NCI-H2081 treated with DMSO at 0.1 percent for 48 hours (cell line): ENCODE measurements at places on chromosomes 7 and 10.

DNA sequence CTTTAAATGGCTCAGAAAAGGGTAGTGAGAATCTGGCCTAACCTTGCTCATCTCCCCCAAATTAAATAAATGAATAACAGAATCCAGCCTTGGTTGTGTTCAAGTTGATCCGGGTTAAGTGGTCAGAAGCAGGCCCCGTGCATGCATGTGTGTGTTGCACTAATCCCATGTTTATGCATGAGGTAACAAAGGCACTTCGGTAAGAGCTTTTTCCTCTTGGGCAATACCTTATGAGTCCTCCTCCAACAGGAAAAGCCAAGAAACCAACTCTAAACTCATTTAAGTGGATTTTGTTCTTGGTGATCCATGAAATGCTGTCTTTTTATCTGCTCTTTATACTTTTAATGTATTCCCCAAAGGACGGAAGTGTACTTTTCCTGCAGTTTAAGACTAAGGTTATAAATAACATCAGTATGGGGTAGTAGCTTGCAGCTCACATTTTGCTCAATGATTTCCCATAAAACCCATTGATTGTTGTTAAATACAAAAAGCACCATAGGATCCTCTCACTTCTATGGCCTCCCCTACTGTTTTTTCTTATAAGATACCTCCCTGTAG, 104.9 kb upstream of the YAE1 start:
- no peak for DNase-seq

DNA sequence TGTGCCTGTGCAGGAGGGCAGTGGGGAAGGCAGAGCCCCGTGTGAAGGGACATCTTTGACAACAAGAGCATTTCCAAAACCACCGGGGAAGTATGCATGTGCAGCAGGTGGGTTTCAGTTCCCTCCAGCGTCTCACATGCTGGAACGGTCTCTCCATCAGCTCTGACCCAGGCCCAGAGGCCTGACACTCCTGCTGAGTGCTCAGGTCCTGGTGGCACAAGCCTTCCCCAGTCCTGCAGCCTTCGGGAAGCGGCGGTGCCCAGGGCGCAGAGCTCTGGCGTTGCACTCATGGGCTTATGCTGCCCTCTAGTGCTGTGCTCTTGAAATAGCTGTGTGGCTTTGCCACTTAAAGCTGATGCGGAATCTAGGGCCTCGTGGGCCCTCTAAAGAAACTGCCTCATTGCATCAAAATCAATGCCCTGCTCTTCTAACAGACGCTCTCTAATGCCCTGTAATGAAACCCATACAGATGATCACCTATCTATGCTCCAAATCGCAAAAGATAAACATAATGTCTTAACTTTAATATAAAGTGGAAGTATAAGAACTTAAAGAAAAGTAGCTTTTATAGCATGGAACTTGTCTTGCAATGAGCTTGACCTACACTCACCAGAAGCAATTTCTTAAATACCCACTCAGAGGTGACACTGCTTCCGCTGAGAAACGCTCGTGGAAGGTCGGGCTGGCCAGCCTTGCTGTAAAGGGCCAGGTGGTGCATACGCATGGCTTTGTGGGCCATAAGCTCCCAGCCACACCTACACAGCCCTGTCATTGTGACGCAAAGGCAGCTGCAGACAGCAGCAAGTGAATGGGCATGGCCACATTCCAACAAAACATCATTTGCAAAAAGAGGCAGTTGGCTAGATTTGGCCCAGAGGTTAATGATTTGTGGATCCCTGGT, 38.6 kb downstream of the CLRN3 start:
- DNase-seq = no peak

DNA sequence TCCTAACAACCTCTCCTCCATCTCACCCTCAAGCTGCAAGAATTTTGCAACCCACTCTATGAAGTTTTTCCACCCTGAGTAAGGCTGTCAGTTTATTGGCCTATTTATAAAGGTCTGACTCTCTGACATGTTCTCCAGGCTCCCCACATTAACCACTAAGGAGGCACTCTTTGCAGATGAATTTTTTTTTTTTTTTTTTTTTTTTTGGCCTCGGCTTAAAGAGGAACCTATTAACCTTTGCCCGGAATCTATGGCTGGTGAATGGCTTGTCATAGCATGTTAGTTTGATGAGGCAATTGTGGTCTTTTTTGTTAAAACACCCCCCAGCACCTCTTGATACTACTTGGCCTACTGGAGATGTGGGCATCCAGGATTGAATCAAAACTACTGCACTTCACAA, 57.1 kb downstream of the TBXAS1 start:
- no peak for DNase-seq

DNA sequence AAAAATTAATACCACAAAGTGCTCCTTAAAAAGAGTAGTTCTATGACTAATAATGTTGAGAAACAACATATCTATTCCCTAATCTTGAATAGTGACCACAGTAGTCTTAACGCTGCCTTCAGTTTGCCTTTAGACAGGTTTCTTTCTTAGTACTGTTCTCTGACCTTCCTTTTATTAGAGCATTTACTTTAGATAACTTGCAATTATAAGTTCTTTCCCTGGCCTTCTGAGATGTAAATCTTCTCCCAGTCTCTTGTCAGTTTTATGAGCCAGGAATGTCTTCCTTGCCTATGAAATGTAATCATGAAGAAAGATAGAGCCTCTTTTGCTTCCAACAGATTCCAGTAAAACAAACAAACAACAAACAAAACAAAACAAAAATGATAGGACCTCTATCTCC, 1119.8 kb upstream of the LRRTM3 start:
- DNase-seq = no peak

GRCh38 chr7:98488167-98488566, 87.3 kb upstream of the BAIAP2L1 start:
- DNase-seq = no peak

DNA sequence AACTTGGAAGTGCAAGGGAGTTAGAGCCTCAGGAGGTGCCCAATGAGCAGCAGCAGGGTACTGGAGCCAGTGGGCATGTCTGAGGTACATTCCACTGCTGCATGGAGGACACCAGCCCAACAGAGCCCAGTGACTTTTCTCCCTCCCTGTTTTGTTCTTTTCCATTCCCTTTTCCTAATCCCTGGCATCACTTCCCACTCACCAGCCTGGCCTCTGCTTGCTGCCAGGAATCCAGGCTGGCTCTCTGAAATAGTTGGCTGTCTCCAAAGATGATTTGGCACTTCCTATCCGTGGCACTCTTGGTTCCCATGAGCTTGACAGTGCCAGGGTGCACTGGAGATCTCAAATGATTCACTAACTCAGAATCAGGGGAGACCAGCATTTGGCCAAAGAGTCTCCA, 97.7 kb upstream of the ZPBP start:
- DNase-seq = no peak

- peak; percentile 4 for DNase-seq
These were observed 77.3 kb downstream of the JMJD1C start for GRCh38 chr10:63388421-63389031.

DNA sequence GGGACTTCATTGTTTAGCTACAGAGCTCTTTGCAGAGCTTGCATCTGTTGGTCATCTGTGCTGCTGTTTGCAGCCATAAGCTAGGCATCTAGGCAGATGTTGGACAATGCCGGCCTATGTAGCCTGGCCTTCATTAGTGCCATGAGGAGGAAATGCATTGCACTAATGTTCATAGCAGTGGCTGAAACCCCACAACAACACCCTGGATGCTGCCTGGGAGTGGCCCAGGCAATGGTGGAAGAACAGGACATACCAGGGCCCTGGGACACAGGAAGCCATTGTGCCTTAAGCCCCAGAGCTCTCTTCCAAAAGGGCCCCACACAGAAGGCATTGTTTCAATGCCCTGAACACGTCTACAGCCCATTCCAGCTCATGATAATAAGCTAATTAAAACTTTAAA, 131.5 kb upstream of the LYZL1 start:
- no peak for DNase-seq

DNA sequence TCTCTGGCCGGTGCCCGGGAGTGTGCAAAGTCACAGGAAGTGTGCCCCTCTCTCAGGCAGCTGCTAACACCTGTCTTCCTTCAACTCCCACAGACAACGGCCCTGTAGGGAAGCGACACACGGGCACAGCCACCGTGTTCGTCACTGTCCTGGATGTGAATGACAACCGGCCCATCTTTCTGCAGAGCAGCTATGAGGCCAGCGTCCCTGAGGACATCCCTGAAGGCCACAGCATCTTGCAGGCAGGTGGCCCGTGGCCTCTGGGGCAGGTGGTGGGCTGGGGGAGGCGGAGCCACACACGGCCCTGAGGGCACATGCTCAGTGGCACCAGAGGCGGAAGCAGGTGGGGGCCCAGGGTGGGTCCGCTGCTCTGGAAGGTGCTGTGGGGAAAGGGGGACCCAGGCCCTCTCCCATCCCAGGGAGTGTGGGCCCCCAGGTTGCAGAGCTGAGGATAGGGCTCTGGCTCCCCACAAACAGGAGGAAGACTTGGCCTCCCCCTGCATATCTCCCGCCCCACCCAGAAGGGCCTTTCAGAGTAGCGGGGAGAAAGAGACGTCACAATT, 6.9 kb downstream of the C10orf105 start:
- DNase-seq = no peak

GRCh38 chr10:124696446-124697392, 47.5 kb downstream of the FAM53B start:
- no peak for DNase-seq

GRCh38 chr7:151330661-151331060, 11.0 kb upstream of the NUB1 start:
- DNase-seq = no peak

DNA sequence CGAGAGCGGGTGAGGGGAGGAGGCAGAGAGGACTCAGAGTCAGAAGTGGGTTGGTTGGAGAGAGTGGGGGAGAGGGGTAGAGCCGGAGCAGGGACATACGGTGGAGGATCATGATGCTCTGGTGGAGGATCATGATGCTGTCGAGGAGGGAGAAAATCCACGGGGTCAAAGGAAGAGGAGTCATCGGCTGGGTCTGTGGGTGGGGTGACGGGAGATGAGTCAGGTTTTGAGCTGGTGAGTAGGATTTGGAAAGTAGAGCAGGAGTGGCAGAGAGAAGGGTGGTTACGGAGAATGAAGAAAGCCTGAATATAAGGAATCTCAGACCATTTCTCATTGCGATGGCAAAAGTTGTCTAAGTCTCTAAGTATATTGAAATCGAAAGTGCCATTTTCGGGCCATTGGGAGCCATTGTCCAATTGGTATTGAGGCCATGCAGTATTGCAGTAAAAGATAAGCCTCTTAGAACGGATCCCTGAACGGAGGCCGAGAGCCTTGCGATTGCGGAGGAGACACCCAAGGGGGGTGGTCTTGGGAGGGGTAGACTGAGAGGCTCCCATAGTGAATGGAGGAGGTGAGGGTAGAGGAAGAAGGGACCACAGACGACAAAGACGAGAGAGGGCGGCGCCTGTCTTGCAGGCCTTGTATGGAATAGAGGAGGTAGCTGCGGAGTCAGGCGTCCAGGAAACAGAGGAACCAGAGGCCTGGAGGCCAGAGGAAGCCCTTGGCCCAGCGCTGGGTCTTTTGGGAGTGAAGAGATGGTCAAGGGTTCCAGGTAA, 23.8 kb downstream of the SCIN start:
- no peak for DNase-seq

- DNase-seq = no peak
These were observed 87.8 kb upstream of the LRRTM3 start for GRCh38 chr10:66837990-66838389.

GRCh38 chr10:32957341-32958084, 517 bp downstream of the ITGB1 start:
- DNase-seq = no peak

DNA sequence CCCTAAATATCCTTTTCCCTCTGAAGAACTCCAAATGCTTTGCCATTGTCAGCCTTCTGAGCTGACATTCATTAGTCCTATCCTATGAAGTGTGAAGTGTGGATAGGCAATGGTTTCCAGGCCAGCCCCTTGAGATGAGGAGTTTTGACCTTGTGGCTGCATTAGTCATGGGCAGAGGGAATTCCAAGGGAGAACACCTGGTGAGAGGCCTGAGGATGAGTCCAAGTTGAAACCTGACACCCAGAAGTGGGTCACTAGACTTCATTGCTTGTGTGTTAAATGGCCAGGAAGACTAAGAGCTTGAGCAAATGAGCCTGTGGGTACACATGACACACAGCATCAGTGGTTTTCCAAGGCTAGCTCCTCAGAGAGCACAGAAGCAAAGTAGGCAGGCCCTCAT, 260.8 kb downstream of the SKAP2 start:
- no peak for DNase-seq

DNA sequence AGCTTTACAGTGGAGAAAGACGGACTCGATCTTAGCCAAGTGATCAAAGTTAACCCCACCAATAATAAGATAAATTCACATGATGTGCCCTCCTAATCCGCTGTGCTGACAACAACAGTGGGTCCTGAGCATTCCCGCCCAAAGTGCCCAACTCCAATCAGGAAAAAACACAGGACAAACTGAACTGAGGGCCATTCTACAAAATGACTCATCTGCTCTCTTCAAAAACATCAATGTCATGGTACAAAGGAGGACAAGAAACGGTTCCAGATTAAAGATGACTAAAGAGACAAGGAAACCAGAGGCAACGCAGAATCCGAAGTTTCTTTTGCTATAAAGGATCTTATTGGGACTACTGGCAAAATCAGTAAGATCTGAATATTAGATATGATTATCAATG, 79.4 kb downstream of the CTBP2 start:
- DNase-seq = no peak

GRCh38 chr10:10477844-10478243, 539.8 kb upstream of the CELF2 start:
- no peak for DNase-seq

- DNase-seq = no peak
These were observed 30.3 kb downstream of the TRIM8 start for GRCh38 chr10:102674566-102674965.

- DNase-seq = peak; percentile 94
These were observed 149.8 kb downstream of the AMPH start for GRCh38 chr7:38481401-38481800.

- no peak for DNase-seq
These were observed 83.1 kb downstream of the LRRN3 start for GRCh38 chr7:111173990-111174389.

GRCh38 chr7:45219801-45220435, 62.3 kb downstream of the RAMP3 start:
- DNase-seq = no peak

GRCh38 chr7:108086546-108086945, 43.6 kb downstream of the LAMB4 start:
- no peak for DNase-seq

DNA sequence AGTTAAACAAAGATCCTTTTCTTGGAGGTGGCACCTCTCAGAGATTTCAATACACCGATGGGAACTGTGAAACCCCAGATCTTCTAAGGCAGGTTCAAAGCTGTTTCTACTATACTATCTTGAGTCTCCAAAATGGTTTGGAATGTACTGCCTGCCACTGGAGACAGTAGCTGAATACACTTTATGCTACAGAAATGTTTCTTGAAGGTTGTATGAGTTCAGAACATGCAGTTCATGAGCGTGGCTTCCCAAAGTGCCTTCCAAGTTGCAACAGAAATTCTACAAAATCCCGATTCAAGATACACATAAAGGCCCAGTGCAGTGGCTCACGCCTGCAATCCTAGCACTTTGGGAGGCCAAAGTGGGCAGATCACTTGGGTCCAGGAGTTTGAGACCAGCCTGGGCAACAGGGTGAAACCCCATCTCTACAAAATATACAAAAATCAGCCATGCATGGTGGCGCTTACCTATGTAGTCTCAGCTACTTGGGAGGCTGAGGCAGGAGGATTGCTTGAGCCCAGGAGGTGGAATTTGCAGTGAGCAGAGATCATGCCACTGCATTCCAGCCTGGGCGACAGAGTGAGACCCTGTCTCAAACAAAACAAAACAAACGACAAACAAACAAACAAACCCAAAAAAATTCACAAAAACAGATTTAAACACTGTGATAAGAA, 36.3 kb downstream of the FAM171A1 start:
- DNase-seq = no peak

GRCh38 chr10:9895453-9895852, 1122.2 kb upstream of the CELF2 start:
- no peak for DNase-seq
